IMR-90 (cell line): ENCODE measurements at places on chromosomes 16 and 17. TPM values are rescaled to one million over a fixed set of nuclear protein-coding genes. Genes with fewer than 3 reads are reported as not detected.

AATK gene
- under 0.01 TPM in 1 of 2 replicates, not detected in the other for total RNA-seq

DNA sequence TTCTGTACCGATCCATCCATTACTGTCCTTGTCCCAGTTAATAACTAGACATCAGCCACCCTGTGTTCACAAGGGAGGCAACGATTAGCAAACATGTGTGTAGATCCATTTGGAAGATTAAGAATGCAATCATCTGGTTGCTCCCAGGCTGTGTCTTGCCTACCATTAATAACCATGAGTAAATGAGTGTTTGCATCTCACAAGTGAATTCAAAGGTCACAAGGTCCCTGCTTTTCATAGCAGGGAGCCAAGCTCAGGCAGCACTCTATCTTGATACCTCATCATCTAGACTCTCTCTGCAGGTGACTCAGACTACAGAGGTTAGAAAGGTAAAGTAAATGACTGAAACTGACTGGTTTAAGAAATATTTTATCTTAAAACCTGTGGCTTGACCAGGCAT is 25.3 kb downstream of the VWA3A start:
- no peak for DNase-seq

- DNase-seq, result no peak
These were observed 20.1 kb upstream of the HYDIN start for GRCh38 chr16:71250461-71251235.

DNA sequence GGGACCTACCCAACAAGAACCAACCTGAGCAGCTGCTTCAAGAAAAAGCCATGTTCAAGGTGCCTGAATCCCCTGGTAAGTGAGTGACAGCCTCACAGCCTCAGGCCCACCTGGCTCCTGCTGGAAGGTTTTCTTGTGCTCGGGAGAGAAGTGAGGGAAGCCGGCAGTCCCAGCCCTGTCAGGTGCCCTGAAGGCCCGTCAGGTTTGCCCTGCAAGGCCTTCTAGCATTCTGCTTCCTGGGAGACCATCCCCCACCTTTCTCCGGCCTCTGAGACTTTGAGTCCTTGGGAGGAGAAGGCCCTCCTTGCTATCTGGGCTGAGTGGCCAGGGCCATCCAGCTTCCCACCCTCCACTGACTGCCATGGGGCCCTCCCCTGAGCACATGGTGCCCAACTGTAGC is 166.7 kb upstream of the ZNF267 start:
- no peak for DNase-seq

DNA sequence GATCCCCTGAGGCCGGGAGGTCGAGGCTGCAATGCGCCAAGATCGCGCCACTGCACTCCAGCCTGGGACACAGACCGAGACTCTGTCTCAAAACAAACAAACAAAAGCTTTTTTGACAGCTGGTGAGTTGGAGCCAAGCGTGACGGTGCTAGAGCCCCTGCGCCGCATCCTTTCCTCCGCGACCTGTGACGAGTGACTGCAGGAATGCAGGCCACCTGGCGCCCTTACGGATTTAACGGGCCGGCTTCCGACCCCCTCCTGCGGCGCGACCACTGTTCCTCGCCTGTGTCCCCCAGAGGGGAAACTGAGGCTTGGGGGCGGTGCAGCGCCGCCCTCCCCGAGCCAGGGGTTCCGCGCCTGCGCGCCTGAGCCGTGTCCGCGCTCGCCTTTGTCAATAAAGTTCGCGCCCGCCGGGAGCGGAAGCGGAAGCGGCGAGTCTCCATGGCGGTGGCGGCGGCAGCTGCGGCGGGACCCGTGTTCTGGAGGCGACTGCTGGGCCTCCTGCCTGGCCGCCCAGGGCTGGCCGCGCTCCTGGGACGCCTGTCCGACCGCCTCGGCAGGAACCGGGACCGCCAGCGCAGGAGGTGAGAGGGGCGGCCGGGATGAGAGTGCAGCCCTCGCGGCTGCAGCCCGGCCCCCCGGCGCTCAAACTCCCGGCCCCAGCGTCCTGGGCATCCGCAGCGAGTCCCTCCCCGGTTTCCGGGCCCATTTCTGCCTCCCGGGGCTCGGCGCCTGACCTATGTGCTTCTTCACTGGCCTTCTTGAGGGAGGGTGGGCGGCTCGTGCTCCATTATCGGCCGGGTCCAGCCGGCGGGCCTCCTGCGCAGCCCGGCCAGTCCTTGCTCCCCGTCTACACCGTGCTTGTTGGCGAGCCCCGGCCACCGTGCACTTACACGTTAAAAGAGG is at the start of gene PGS1:
Gene PGS1, plus strand, starts transcription at position 425 of the 906 bp plus-strand sequence. Its CDS starts 17 bp downstream, at position 442.
- DNase-seq, result peak; percentile 67

GRCh38 chr17:17824119-17824782 is 12.5 kb downstream of the SREBF1 start:
- no peak for DNase-seq

- DNase-seq, result no peak
These were observed at the start of gene GPRC5C for GRCh38 chr17:74431568-74432423. TSS of gene GPRC5C (plus strand) at chr17:74432088. CDS start at chr17:74439777, 7,689 bp downstream.

- peak; percentile 26 for DNase-seq
These were observed at the start of gene TEKT1 for GRCh38 chr17:6831661-6832263. TSS of gene TEKT1 (minus strand) at chr17:6831729. CDS start at chr17:6830376, 1,353 bp downstream.

GRCh38 chr16:65604771-65605170 is 482.9 kb upstream of the CDH11 start:
- no peak for DNase-seq

DNA sequence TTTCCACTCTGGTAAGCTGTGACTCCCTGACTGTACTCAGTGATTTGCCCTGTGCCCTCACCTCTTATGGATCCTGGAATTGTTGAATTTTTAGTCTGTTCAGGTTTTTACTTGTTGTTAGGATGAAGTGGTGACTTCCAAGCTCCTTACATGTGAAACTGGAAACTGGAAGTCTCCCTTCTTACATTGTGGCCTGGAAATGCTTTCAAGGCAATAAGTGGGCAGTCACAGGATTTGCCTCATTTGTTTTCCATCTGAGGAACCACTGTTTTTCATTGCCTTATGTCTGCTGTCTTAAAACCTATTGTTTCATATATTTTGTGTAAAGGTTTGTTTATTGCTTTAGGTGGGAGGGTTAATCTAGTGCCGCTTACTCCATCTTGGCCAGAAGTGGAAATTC is 155.8 kb downstream of the CYB561 start:
- DNase-seq, result no peak
